Aorta (tissue), 5 donors: ENCODE measurements at places on chromosomes 3 and 15. TPM values are rescaled to one million over a fixed set of nuclear protein-coding genes. Genes with fewer than 3 reads are reported as not detected.

- H3K27me3 ChIP-seq: no peaks in the 10 kb centered on the region
- H3K36me3 ChIP-seq: no peaks in the 10 kb centered on the region
- H3K27ac ChIP-seq: peak overlapping the region; percentile 33
- no peak for DNase-seq
- no peak overlapping the region for H3K4me3 ChIP-seq
- peaks cover 3% of the 10 kb centered on the region for H3K4me1 ChIP-seq
These were observed 96.9 kb downstream of the VPS8 start for GRCh38 chr3:184908859-184909258.

DNA sequence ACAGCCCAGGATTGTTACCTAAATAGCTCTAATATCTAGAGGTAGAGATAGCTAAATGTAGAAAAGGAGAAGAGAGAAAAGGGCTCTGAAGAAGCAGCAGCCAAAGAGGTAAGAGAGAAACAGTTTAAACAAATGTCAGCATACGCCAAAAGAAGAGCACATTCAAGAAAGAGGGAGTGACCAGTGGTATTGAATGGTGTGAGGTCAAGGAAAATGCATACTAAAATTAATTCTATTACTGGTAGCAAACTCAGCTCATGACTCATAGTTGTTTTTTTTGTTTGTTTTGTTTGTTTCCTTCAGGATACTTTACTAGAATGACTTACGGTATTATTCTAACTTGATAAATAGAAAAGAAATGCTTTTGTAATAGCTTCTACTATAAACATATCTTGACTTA, 86.5 kb upstream of the FXR1 start:
- no peaks in the 10 kb centered on the region for H3K36me3 ChIP-seq
- no peaks in the 10 kb centered on the region for H3K27me3 ChIP-seq
- H3K27ac ChIP-seq: no peak overlapping the region
- no peak for DNase-seq

- no peaks in the 10 kb centered on the region for H3K4me1 ChIP-seq
- no peak overlapping the region for H3K27ac ChIP-seq
- DNase-seq: peak; percentile 60
- H3K36me3 ChIP-seq: no peaks in the 10 kb centered on the region
- no peaks in the 10 kb centered on the region for H3K27me3 ChIP-seq
These were observed 41.5 kb downstream of the PRKCD start for GRCh38 chr3:53202331-53203015.

- DNase-seq: no peak
- no peak overlapping the region for H3K4me3 ChIP-seq
- no peaks in the 10 kb centered on the region for H3K36me3 ChIP-seq
- H3K27ac ChIP-seq: no peak overlapping the region
- H3K4me1 ChIP-seq: no peaks in the 10 kb centered on the region
- no peaks in the 10 kb centered on the region for H3K27me3 ChIP-seq
These were observed 17.3 kb upstream of the STAC start for GRCh38 chr3:36362973-36363372.

RPL32 gene
- 1,309 TPM for total RNA-seq

CASR gene
- not detected for total RNA-seq

DNA sequence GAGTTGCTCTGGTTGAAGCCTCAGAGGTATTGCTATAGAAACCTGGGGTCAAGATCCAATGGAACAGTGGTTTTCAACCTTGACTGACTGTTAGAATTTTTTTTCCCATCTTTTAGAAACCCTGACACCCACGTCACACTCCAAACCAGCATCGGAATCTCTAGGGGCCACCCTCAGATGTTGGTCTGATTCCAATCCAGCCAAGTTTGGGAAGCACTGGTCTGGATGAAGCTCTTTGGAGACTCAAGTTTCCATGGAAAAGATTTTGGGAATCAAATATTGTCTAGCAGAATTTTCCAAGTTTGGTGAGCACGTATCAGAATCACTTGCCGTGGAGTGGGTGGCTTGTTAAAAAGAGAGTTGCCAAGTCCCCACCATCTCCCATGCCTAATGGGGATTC, 103.8 kb downstream of the THSD4 start:
- no peaks in the 10 kb centered on the region for H3K36me3 ChIP-seq
- DNase-seq: no peak
- H3K27me3 ChIP-seq: no peaks in the 10 kb centered on the region
- H3K4me1 ChIP-seq: peaks cover 5% of the 10 kb centered on the region
- H3K4me3 ChIP-seq: no peak overlapping the region

GRCh38 chr3:170040418-170040817, 2.6 kb downstream of the GPR160 start:
- H3K27me3 ChIP-seq: no peaks in the 10 kb centered on the region
- no peaks in the 10 kb centered on the region for H3K36me3 ChIP-seq
- H3K27ac ChIP-seq: no peak overlapping the region
- no peak for DNase-seq
- no peak overlapping the region for H3K4me3 ChIP-seq
- H3K4me1 ChIP-seq: no peaks in the 10 kb centered on the region

DNA sequence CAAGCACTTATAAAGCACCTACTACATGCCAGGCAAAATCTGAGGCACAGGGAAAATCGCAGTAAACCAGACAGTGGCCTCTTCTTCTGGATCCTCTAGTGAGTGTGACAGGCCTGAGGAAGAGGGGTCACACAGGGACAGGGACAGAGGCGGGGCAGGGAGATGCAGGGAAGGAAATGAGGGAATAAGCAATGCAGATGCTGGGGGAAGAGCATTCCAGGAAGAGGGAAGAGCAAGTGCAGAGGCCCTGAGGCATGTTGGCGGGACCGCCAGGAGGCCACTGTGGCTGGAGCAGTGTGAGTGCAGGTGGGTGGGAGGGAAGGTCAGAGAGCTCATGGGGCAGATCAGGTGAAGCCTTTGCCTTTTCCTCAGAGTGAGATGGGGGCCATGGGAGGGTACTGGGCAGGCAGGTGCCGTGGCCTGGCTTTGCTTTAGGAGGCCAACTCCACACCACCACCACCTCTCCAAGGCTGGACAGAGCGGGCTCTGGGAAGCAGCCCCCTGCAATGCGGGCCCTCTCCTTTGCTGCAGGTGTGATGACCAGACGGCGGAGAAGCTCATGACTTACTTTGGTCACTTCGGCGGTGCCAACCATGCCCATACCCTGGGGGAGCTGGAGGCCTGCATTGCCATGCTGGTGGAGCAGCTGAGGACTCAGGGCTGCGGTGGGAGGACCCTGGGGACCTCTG, 26.8 kb upstream of the GP9 start:
- H3K4me1 ChIP-seq: no peaks in the 10 kb centered on the region
- no peaks in the 10 kb centered on the region for H3K27me3 ChIP-seq
- peak; percentile 68 for DNase-seq
- no peak overlapping the region for H3K4me3 ChIP-seq
- no peaks in the 10 kb centered on the region for H3K36me3 ChIP-seq

GOLGA8G gene
- total RNA-seq: not detected

ACTR8 gene
- total RNA-seq: 18.9 TPM

ZIC4 gene
- 0.49 TPM for total RNA-seq

SYNM gene
- total RNA-seq: 103 TPM

GABRR3 gene
- not detected for total RNA-seq

SH2D7 gene
- total RNA-seq: not detected

DNA sequence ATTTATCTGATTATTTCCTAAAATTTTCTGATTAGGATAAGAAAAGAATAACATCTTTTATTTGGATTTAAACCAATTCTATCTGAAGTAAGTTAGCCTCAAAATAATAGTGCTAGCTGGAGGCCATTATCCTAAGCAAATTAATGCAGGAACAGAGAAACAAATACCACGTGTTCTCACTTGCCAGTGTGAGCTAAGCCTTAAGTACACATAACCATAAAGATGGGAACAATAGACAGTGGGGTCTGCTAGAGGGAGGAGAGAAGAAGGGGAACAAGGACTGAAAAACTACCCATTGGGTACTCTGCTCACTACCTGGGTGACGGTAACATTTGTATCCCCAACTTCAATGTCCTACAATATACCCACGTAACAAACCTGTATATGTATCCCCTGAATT, 31.3 kb upstream of the LYSMD4 start:
- H3K27me3 ChIP-seq: no peaks in the 10 kb centered on the region
- H3K36me3 ChIP-seq: no peaks in the 10 kb centered on the region
- no peak for DNase-seq
- no peak overlapping the region for H3K4me3 ChIP-seq
- H3K4me1 ChIP-seq: no peaks in the 10 kb centered on the region
- H3K27ac ChIP-seq: no peak overlapping the region

C3orf49 gene
- total RNA-seq: not detected

DNA sequence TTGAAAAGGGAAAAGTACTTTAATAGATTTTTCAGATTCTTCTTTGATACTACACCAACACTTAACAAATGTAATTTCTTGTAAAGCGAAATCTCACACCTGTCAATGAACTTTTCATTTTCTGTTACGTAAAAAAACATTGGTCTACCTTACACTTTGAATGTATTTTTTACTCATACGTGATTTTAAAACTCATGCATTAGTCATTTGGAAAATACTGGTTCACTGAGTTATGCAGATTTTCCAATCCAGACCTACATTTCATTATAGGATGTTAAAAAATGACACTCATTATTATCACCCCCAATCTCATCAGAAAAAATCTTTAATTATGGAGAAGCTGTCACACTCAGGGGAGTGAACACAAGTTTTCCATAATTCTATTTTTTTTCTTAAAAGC, 14.7 kb downstream of the VPS39 start:
- H3K27ac ChIP-seq: no peak overlapping the region
- H3K4me1 ChIP-seq: no peaks in the 10 kb centered on the region
- H3K4me3 ChIP-seq: no peak overlapping the region
- H3K36me3 ChIP-seq: no peaks in the 10 kb centered on the region
- no peak for DNase-seq

COMMD4 gene
- total RNA-seq: 32.8 TPM

TMEM212 gene
- not detected for total RNA-seq

DNA sequence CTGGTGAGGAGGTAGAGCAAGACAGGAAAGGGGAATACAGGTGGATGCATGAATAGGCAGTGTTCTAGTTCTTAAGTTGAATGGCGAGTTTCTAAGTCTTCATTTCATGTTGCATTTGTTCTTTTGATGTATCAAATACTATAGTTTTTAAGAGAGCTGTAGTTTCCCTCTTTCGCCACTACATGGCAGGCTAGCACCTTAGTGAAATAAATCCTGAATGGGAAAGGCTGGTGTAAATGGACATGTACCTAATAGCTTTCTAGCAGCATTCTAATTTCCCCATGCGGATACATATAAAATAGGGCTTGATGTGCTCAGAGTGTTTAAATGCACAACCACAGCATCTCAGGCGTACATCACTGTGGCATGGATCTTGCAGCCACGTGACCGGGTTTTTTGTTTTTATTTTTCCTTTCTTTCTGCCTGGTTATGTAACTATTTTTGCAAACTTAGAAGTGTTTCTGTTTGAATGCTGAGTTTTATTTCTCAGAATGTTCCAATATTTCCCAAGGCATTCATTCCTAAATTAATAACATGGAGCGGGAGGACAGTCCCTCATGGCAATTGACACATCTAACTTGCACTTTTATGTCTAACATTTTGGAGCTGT, 23.5 kb upstream of the CLN6 start:
- H3K4me1 ChIP-seq: no peaks in the 10 kb centered on the region
- no peak overlapping the region for H3K4me3 ChIP-seq
- no peaks in the 10 kb centered on the region for H3K36me3 ChIP-seq
- no peaks in the 10 kb centered on the region for H3K27me3 ChIP-seq

GRCh38 chr3:197006860-197007259, 22.8 kb downstream of the MELTF start:
- H3K4me3 ChIP-seq: no peak overlapping the region
- no peaks in the 10 kb centered on the region for H3K36me3 ChIP-seq
- no peaks in the 10 kb centered on the region for H3K4me1 ChIP-seq
- no peak for DNase-seq

ANP32A gene
- total RNA-seq: 106 TPM

DNA sequence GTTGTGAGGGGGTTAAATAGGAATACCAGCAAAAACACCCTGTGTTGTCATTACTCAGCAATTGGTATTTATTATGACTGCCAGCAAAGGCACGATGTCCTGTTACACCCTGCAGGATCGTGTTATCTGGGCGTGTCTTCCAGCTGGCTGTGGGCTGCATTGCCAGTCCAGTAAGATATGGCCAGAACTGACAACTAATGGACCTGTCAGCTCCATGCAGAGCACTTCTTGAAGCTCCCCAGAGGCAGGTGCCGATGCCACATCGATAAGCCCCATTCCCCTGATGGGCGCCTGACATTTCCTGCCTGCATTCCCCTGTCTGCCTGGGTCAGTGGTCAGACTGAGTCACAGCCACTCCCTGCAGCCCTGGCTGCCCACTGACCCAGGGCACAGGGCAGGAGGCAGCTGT, 79.7 kb upstream of the RASGRF1 start:
- H3K27me3 ChIP-seq: no peaks in the 10 kb centered on the region
- no peak overlapping the region for H3K4me3 ChIP-seq
- no peak overlapping the region for H3K27ac ChIP-seq
- no peaks in the 10 kb centered on the region for H3K36me3 ChIP-seq

STAB1 gene
- total RNA-seq: 651 TPM

CLDN16 gene
- total RNA-seq: not detected

GPR27 gene
- 2.1 TPM for total RNA-seq

- H3K27ac ChIP-seq: no peak overlapping the region
- no peaks in the 10 kb centered on the region for H3K4me1 ChIP-seq
- no peak overlapping the region for H3K4me3 ChIP-seq
- no peaks in the 10 kb centered on the region for H3K27me3 ChIP-seq
- H3K36me3 ChIP-seq: peaks cover 2% of the 10 kb centered on the region
- no peak for DNase-seq
These were observed 68.1 kb downstream of the PGPEP1L start for GRCh38 chr15:98939311-98940080.

- no peak overlapping the region for H3K27ac ChIP-seq
- no peaks in the 10 kb centered on the region for H3K36me3 ChIP-seq
- H3K27me3 ChIP-seq: no peaks in the 10 kb centered on the region
- no peak overlapping the region for H3K4me3 ChIP-seq
- DNase-seq: peak; percentile 48
- H3K4me1 ChIP-seq: no peaks in the 10 kb centered on the region
These were observed 4.9 kb downstream of the NT5DC2 start for GRCh38 chr3:52528586-52529375.

GRCh38 chr15:49815950-49816349, 195.1 kb downstream of the DTWD1 start:
- no peaks in the 10 kb centered on the region for H3K36me3 ChIP-seq
- no peak overlapping the region for H3K27ac ChIP-seq
- no peak overlapping the region for H3K4me3 ChIP-seq
- no peaks in the 10 kb centered on the region for H3K27me3 ChIP-seq
- peak; percentile 45 for DNase-seq
- H3K4me1 ChIP-seq: peaks cover 2% of the 10 kb centered on the region

OCA2 gene
- total RNA-seq: 3.0 TPM
